Neural progenitor cell (in vitro differentiated cells): ENCODE measurements at places on chromosomes 7 and 10. TPM values are rescaled to one million over a fixed set of nuclear protein-coding genes. Genes with fewer than 3 reads are reported as not detected.
A peak's percentile ranks its signal among the peaks of the same experiment; 100 is the strongest.

The KCP gene
- 0.06 and 3.5 TPM in 2 replicates for total RNA-seq

The SLC39A12 gene
- total RNA-seq: 0.22 TPM in 1 of 2 replicates, not detected in the other

The CROT gene
- 24.7 and 53.4 TPM in 2 replicates for total RNA-seq

The CLDN12 gene
- total RNA-seq: 64.9 and 87.3 TPM in 2 replicates

The HUS1 gene
- 31.2 and 48.7 TPM in 2 replicates for total RNA-seq

GRCh38 chr10:86365346-86366032 is 1.1 kb downstream of the GRID1 start:
- no peak overlapping the region for H3K27ac ChIP-seq
- no peaks in the 10 kb centered on the region for H3K36me3 ChIP-seq
- H3K4me3 ChIP-seq: peak overlapping the region; percentile 55
- H3K4me1 ChIP-seq: peaks cover 3% of the 10 kb centered on the region
- DNase-seq: peak; percentile 20

GRCh38 chr10:23469596-23470237 is 30.8 kb downstream of the OTUD1 start:
- no peaks in the 10 kb centered on the region for H3K4me1 ChIP-seq
- H3K27me3 ChIP-seq: no peaks in the 10 kb centered on the region
- DNase-seq: no peak

GRCh38 chr7:103134836-103135554 is 13.9 kb downstream of the NAPEPLD start:
- H3K4me3 ChIP-seq: no peak overlapping the region
- no peaks in the 10 kb centered on the region for H3K36me3 ChIP-seq
- no peaks in the 10 kb centered on the region for H3K27me3 ChIP-seq
- no peak overlapping the region for H3K27ac ChIP-seq
- H3K4me1 ChIP-seq: no peaks in the 10 kb centered on the region

DNA sequence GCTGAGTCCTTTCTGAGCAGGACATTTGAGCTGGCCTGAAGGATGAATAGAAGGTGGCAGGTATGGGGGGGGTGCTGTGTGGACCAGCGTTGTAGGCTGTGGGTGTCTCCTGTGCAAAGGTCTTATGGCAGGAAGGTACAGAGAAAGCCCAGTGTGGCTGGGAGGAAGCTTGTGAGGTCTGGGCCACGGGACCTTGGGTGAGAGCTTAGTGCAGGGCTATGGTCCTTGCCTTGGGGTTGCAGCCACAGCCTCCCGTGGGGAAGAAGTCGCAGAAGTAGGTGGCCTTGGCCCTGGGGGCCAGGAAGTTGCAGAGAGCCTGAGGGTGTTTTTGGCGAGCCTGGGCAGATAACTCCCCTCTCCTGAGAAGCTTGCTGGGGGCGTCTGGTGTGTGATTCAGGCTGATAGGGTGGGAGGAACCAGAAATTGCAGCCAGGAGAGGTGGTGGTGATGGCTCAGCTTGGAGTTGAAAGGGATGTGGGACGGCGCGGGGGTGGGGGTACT is 172.0 kb upstream of the TNRC18 start:
- no peak for DNase-seq
- no peaks in the 10 kb centered on the region for H3K36me3 ChIP-seq

DNA sequence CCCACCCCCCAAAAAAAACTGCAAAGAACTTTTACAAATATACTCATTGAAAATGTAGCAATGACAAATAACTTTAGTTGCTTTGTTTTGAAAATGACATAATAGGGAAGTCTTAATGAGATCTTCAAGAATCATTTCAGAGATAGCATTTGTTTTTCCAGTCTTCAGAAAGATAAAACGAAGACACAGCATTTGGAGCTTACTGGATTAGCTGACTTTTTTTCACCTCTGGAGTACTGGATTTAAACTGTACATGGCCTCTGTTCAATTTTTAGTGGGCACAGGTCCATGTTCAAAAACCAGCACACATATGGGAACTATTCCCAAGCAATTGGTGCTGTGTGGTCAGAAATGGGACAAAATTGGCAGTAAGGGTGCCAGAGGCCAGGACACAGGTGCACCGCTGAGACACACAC is 3.9 kb downstream of the RAB11FIP2 start:
- DNase-seq: no peak
- H3K4me1 ChIP-seq: peaks cover 44% of the 10 kb centered on the region
- H3K36me3 ChIP-seq: no peaks in the 10 kb centered on the region
- H3K27ac ChIP-seq: peak overlapping the region; percentile 10

DNA sequence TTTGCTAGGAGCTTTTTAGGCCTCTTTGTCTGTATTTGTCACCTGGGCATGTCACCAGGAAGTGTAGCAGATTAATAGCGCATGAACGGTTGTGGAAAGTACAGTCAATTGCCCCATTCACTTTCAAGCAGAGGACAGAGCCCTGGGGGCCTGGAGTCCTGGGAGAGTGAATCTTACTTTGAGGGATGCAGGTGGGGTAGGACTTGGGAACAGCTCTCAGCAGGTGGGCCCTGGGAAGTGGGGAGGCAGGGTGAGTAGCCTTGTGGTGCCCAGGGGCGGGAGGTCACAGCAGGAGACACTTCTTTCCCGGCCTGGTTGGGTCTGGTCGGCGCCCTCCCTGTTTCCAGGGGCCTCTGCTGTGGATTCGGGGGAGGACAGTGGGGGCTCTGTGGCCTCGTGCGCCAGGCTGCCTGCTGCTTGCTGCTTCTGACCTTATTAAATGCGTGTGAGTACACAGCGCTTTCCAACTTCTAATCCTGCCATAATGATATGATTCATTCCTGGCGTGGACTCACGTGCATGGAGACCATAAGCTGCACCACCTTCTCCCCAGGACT is 51.6 kb upstream of the AQP1 start:
- DNase-seq: peak; percentile 37
- H3K27me3 ChIP-seq: no peaks in the 10 kb centered on the region
- no peak overlapping the region for H3K27ac ChIP-seq
- peaks cover 17% of the 10 kb centered on the region for H3K4me1 ChIP-seq

GRCh38 chr7:81165070-81165469 is 246.2 kb upstream of the SEMA3C start:
- H3K36me3 ChIP-seq: no peaks in the 10 kb centered on the region
- no peak overlapping the region for H3K4me3 ChIP-seq
- H3K4me1 ChIP-seq: no peaks in the 10 kb centered on the region
- no peak for DNase-seq

GRCh38 chr10:90930971-90931871 is 10.3 kb upstream of the ANKRD1 start:
- no peaks in the 10 kb centered on the region for H3K27me3 ChIP-seq
- no peaks in the 10 kb centered on the region for H3K36me3 ChIP-seq
- H3K27ac ChIP-seq: peak overlapping the region; percentile 84
- peaks cover 28% of the 10 kb centered on the region for H3K4me1 ChIP-seq

- H3K4me1 ChIP-seq: no peaks in the 10 kb centered on the region
- no peak for DNase-seq
- H3K27ac ChIP-seq: no peak overlapping the region
Measured at GRCh38 chr7:641269-641671, 85.2 kb upstream of the DNAAF5 start.
